ENCODE measurements at places on chromosomes 5 and 9. TPM values are rescaled to one million over a fixed set of nuclear protein-coding genes. Genes with fewer than 3 reads are reported as not detected.

Gene ZNF879
- total RNA-seq = 0.81 TPM

Gene LEAP2
- total RNA-seq = 0.52 TPM

Gene RASEF
- total RNA-seq = 8.3 TPM

Gene MEIKIN
- total RNA-seq = not detected

Gene BHMT2
- not detected for total RNA-seq

Gene HSPB3
- 0.14 TPM for total RNA-seq

Gene ACTL7A
- total RNA-seq = not detected

Gene C9orf50
- total RNA-seq = not detected

Gene RELL2
- 3.4 TPM for total RNA-seq

Gene ZNF462
- 2.7 TPM for total RNA-seq

Gene PCA3
- total RNA-seq = not detected

Gene PPP3R2
- total RNA-seq = not detected

Gene SPATA31C1
- not detected for total RNA-seq

Gene VCP
- 300 TPM for total RNA-seq

Gene DBH
- not detected for total RNA-seq

Gene HTR4
- total RNA-seq = not detected

Gene SLC4A9
- not detected for total RNA-seq

Gene FOCAD
- 18.1 TPM for total RNA-seq

Gene CCDC192
- total RNA-seq = not detected

Gene LRRC19
- not detected for total RNA-seq

Gene TMOD1
- 2.0 TPM for total RNA-seq

Gene GABRA6
- total RNA-seq = not detected

Gene ANKRD18B
- 4.0 TPM for total RNA-seq

Gene MEF2C
- total RNA-seq = not detected

Gene EQTN
- not detected for total RNA-seq

Gene PLAC8L1
- total RNA-seq = 0.38 TPM

Gene BTNL3
- total RNA-seq = not detected

Gene WDR31
- total RNA-seq = 1.6 TPM

Gene TSSK1B
- not detected for total RNA-seq

Gene MOB3B
- total RNA-seq = 12.6 TPM

Gene GRXCR2
- total RNA-seq = not detected

Gene PPIP5K2
- total RNA-seq = 24.2 TPM

Gene NXNL2
- 0.52 TPM for total RNA-seq

Gene AMBP
- total RNA-seq = 8.7 TPM

Gene SNX2
- total RNA-seq = 58.5 TPM

Gene BSPRY
- total RNA-seq = 0.11 TPM

Gene FST
- total RNA-seq = 1.4 TPM

Gene DRD1
- 0.07 TPM for total RNA-seq

Gene PKD2L2
- total RNA-seq = not detected

Gene TGFBI
- 1,755 TPM for total RNA-seq

Gene GFI1B
- total RNA-seq = 0.17 TPM
